Activated CD8-positive, alpha-beta memory T cell treated with anti-CD3 and anti-CD28 coated beads, Interleukin-2, amount 50 U/mL, for 4 hours (primary cell): ENCODE measurements at places on chromosomes 4 and X.

DNA sequence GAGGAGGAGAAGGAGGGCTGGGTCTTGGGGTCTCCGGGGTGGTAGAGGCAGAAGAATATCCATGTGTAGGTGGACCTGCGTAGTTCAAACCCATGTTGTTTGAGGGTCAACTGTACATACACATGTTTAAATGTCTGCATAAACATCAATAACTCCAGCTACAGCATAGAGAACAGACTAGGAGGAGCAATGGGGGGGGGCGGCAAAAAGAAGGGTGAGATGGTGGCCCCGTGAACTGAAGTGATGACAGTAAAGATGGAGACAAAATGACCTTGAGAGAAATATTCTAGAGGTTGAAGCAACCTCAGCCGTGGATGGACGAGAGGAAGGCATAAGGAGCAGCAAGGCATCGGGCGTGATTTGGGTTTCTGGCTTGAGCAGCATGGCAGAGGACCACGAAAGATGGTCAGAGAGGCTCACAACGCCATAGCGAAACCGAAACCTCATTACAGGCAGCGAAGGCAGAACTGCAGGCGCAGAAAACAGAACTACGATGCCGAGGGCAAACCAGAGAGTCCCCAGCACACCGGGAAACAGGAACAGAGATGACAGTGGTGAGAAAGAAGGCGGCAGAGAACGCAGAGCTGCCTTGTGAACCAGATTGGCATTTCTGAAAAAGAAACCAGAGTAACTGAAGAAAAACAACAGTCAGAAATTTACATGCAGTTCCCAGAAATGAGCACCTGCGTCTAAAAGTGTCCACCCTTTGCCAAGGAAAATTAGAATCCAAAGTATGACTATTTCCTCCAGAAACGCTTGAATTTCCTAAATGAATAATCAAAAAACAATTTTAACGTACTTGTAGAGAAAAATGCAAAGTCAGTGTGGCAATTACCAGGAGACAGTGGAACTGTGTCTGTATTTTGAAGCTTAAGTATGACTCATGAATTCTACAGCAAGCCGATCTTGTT lies 50.3 kb upstream of the ENPP6 start:
- DNase-seq = peak; percentile 57

DNA sequence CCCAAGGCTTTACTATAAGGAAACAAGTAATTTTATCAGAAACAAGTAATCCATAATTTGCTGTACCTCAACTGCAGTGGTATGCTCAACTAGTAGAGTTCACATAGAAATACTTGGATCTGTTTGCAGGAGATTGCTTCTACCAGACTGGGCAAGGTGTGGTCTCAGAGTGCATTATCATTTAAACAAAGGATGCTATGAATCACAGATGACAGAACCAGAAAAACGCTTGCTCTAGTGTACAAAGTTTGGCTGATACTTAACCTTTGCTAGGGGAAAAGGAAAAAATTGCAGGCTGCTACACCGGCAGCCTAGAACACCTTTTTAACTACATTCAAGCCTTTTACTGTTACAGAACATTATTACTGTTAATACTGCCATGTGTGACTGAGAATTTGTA lies 97.1 kb downstream of the ENOX2 start:
- DNase-seq = no peak

DNA sequence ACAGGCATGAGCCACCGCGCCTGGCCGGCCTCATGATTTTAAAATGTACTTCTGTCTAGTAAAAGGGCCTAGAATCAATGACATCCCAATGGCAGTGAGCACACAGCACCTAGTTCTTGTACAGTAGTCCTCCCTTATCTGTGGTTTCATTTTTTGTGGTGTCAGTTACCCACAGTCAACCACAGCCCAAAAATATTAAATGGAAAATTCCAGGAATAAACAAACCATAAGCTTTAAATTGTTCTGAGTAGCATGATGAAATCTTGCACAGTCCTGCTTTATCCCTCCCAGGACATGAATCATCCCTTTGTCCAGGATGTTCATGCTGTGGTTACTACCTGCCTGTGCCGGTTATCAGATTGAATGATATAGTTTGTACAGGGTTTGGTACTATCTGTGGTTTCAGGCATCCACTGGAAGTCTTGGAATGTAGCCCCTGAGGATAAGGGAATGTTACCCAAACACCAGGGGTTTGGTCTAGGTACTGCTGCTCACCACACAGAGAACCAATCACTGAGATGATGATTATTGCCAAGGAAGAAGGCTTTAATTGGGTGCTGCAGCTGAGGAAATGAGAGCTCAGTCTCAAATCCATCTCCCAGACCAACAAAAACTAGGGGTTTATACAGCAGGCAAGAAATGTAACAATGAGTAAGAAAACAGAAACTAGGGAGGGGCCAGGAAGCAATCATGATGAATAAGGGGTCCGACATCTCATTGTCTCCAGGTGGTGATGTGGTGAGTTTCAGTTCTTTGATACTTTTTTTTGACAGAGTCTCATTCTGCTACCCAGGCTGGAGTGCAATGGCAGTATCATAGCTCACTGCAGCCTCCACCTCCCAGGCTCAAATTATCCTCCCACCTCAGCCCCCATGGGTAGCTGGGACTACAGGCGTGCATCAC lies 16.2 kb upstream of the FHL1 start:
- DNase-seq = no peak

DNA sequence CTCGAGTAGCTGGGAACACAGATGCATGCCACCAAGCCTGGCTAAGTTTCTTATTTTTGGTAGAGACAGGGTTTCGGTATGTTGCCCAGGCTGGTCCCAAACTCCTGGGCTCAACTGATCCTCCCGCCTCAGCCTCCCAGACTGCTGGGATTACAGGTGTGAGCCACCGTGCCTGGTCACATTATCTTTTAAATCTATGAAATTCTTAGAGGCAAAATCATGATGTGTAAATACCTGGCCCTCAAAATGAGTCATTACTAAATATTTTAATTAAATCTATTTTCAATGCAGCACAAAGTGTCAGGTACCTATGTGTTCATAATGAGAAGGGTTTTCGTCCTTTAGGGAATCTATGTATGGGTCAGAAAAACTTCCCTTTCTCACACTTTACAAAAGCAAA lies 222.5 kb upstream of the GPC4 start:
- DNase-seq = no peak

DNA sequence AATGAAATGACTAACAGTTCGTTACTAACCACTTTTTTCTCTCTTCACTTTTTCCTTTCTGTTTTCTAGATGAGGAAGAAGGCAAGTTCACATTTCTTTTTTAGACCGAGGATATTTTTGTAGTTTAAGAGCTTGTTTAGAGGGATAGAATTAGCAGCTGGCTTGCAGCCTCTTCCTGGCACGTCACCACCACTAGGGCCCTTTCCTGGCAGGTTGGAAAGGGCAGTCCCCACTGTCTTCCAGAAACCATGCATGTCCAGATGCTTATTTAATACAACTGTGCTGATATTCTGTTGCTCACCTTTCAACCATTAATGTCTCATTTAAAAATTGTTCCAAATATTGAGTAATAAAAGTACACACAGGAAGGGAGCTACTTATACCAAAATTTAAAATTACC lies 209.5 kb upstream of the PACRGL start:
- no peak for DNase-seq

DNA sequence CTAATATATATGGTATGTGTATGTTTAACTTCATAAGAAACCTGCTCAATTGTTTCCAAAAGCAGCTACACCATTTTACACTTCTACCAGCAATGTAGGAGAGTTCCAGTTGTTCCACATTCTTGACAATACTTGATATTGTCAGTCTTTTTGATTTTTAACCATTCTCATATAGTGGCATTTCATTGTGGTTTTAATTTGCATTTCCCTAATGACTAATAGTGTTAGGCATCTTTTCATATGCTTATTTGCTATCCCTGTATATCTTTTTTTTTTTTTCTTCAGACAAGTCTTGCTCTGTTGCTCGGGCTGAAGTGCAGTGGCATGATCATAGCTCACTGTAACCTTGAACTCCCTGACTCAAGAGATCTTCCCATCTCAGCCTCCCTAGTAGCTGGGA lies 58.2 kb upstream of the TRIM2 start:
- no peak for DNase-seq

DNA sequence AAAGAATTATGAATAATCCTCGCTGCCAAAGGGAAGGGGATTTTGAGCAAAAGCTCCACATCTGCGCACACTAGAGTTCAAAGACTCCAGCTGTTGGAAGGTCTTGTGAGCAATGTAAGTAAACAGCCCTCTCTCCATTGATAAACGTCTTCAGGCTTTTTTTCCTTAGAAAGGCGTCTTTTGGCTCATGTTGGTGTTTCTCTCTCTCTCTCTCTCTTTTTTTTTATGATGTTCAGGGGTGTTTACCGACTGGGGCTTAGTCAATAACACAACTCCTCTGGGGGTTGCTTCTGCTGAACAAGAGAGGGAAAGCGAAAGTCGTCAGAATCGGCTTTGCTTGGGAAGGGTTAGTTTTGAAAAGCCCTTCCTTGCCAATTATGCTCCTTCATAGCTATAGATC lies 53.2 kb upstream of the C1QTNF7 start:
- DNase-seq = no peak

DNA sequence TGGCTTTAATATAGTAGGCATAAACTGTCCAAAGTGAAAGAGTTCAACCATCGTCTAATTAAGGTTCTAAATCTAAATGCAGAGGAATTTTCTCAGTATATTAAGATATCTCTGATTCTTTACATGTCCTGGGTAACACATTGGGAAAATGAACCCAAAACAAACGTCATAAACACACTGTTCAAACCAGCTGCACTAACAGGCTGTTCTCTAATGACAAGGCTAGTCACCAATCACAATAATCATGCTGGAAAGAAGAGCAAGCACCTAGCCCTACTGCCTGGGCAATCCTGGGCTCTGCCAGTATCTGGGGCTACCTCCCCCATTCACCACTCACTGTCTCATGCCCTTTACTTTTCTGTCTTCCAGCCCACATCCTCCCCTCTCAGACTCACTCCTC lies 107.9 kb downstream of the EFHC2 start:
- no peak for DNase-seq
